ENCODE measurements at places on chromosomes 2 and 18.

DNA sequence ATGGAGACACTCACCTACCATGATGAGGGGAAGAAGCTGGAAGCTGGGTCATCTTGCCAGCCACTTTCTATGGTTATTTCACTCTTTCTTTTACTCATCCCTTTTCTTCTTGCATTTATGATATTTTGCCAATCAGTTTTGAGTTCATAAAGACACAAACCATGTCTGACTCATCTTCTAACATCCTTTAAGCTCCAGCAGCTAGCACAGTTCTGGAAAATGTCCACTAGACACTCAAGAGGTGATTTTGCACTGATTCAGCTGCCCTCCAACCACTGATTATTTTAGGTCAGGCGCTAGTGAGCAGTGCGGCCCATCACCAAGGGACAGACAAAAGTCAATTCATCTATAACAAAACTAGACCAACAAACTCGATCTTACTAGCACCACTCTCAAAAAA, 537.1 kb upstream of the ID2 start:
- no peak for DNase-seq

- DNase-seq: no peak
Measured at GRCh38 chr2:59691518-59692190, 861.8 kb downstream of the BCL11A start.

GRCh38 chr2:18927525-18928232, 338.3 kb upstream of the NT5C1B start:
- no peak for DNase-seq

DNA sequence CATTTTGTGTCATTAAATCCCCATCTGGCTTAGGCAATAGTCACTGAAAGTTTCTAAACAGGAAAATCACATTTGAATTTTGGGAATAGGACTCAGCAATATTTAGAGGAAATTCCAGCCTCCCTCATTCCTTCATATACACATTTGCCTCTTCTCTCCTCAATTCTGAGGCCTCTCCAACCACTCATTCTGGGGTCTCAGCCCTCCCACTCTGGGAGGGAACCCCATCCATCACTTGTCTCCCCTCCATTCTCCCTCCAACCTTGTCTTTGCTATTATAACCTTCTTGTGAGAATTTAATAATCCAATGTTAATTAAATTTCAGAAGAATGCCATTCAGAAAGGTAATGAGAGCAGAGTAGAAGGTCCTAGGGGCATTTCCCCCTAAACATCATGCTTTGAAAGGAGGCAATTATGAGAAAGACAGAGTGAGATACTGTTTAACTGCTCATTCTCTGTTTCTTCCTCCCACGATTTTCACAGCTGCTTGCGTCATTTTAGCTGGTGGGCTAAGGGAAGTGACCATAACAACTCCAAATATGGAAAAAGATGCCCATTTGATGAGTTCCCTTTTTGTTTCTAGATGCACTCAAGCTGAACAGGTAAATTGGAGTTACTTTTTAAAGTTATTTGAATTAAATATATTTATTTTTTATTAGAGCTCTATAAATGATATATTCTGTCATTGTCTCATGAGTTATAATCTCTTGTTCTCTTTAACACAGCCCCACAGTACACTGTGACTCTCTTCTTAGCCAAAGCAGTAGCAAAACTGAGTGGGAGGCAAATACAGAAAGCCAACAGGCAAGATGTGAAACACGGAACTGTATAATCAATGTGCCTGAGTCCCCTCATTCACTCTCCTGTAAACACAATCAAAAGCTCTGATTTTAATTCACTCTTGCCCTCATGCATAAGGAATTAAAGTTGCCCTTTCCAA, 135.1 kb downstream of the DLGAP1 start:
- no peak for DNase-seq

DNA sequence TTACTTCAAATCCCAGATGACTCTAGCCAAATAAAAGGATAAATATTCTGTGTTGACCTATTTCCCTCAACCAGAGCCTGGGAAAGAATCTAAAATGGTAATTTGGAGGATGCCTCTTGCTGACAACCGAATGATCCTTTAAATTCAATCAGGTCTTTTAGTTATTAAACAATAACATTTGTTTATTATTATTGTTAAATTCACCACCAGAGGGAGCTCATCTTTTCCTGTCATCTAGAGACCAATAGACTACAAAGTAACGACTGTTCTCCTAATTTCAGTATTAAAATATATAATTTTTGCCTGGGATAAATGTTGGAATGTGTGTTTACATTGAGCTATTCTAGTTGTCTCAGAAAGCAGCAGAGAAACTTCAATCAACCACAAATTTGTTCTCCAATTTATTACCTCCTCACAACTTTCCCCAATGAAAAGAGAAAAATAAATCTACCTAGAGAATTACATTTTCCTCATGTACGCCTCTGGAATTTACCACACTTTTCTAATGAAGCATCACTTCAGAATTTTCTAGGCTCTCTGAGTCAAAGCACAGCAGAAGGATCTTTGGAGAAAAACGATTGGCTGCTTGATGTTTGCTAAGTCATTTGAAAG, 142.7 kb downstream of the SCG2 start:
- no peak for DNase-seq

GRCh38 chr2:42569883-42570282, 1.5 kb downstream of the MTA3 start:
- no peak for DNase-seq

GRCh38 chr2:122366969-122367645, 611.7 kb downstream of the TSN start:
- DNase-seq: no peak

DNA sequence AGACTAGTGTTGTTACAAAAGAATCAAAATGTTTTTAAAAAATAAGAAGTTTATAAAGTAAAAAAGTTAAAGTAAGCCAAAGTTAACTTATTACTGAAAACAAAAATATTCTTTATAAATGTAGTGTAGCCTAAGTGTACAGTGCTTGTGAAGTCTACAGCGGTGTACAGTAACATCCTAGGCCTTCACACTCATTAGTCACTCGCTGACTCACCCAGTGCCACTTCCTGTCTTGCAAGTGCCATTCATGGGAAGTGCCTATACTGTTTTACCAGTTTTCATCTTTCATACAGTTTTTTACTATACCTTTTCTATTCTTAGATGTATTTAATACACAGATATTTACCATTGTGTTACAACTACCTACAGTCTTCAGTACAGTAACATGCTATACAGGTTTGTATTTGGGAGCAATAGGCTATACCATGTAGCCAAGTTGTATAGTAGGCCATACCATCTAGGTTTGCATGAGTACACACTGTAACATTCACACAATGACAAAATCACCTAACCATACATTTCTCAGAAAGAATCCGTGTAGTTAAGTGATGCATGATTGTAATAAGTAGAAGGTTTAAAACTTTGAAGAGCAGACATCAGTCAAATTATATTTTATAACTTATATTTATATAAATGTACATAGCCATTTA, 13.4 kb downstream of the SERPINB7 start:
- no peak for DNase-seq

- no peak for DNase-seq
Measured at GRCh38 chr18:35038881-35039491, 2.2 kb upstream of the MAPRE2 start.

DNA sequence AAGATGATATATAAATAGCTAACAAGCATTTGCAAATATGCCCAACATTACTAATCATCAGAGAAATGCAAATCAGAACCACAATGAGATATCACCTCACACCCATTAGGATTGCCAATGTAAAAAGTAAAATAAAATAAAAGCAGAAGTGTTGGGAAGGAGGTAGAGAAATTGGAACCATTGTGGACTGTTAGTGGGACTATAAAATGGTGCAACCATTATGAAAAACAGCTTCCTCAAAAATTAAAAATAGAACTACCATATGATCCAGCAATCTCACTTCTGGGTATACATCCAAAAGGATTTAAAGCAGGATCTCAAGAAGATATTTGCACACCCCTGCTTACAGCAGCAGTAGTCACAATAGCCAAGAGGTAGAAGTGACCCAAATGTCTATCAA, 99.8 kb upstream of the DAPL1 start:
- no peak for DNase-seq

DNA sequence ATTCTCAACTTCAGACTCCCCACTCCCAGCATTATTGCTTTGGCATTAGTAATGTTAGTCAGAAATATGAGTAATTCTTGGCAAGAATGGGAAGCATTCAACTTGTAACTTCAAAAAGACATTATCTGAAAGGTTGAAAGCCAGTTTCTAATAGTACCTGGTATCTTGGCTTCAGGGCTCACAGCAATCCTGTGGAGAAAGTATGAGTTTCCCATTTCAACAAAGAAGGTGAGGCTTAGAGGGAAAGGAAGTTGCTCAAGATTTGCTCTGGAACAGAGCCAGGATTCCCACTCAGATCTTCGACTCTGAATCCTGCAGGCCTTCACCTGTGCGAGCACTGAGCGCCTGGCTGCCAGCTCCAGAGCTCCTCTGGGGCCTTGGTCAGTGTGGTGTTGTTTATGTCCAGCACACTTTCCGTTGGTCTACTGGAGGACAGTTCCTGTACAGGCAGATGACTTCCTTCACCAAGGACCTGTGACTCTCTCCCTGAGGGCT, 136.1 kb downstream of the MCFD2 start:
- no peak for DNase-seq

DNA sequence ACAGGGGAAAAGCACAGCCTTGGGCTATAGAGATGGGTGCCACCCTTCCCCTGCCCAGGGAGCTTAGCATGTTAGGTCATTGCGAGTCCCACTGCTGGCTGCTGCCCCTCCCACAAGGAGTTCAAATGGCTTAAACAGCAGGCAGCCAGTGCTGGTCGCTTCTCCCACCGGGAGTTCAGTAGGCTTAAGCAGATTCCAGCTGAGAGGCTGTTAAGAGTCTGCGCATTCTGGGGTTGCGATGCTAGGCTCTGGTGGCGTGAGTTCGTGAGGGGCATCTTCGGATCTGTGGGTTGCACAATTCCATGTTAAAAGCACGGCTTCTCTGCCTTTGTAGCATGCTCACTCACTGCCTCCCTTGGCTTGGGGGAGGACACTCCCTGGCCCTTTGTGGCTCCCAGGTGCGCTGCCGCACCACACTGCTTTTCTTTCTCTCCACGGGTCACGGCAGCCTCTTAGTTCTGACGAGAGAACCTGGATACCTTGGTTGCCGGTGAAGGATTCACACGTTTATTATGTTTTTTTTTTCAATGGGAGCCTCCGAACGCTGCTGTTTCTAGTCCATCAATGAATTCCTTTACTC, 93.2 kb downstream of the UNC80 start:
- DNase-seq: no peak

GRCh38 chr2:152387041-152387440, 52.1 kb downstream of the FMNL2 start:
- DNase-seq: no peak

GRCh38 chr2:134774786-134775641, 56.2 kb upstream of the TMEM163 start:
- no peak for DNase-seq

DNA sequence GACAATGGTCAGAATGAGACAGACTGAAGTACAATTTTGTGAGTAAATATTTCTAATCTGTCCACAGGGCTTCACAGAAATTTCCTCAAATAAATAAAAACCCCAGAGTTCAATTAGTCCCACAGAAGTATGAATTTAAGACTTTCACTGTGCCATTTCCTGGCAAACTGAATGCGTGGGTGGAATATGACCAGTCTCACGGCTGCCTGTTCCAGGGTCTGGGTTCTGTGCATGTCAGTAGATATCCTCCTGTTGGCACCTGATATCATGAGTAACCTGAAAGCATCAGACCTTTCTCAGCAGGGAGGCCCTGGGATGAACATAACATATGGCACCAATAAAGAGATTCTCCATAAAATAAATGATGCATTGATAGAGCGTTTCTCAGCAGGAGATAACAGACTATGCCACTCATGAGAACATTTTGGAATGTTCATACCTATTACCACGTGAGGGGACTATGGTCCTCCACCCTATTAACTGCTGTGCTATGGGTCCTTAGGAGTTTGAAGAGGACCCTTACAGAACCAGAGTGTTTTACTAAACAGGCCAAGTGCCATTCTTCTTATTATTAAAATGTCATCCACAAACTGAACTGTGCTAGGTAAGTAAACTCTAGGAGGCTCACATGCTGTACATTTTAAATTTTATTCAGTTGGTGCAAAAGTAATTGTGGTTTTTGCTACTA, 10.6 kb upstream of the MALL start:
- DNase-seq: no peak

- DNase-seq: no peak
Measured at GRCh38 chr2:16650287-16651249, 15.1 kb downstream of the CYRIA start.

All from posterior cingulate gyrus (tissue), 11 donors.